ENCODE measurements at places on chromosomes 3 and 15.

DNA sequence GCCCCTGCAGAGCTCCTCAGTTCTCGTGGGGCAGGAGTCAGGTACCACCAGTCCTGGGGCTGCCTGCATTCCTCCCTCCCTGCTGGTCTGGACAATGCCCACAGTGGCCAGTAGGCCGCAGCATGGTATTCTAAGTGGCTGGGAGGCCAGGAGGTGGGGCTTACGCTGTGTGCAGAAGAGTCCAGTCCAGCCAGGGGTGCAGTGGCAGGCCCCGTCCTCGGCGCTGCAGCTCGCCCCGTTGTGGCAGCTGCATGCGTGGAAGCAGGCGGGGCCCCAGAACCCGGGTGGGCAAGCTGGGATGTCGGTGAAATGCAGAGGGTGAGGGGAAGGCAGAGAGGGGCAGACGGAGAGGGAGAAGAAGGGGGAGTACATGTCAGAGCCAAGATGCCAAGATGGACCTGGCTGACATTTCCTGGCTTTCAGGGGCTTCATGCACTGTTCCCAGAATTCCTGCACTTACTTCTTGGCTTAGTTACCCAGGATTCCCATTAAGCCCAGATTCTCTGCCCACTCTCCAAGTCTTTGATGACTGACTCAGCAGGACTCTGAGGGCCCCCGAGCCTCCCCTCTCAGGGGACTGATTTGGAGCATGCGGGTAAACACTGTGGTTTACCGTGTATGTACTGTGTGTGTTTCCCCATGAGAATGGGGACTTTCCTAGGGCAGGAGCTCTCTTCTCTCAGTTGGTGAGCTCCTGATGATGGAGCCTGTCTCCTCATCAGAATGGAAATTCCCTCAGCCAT is 47.5 kb downstream of the RAB11A start:
- peak; percentile 75 for DNase-seq

DNA sequence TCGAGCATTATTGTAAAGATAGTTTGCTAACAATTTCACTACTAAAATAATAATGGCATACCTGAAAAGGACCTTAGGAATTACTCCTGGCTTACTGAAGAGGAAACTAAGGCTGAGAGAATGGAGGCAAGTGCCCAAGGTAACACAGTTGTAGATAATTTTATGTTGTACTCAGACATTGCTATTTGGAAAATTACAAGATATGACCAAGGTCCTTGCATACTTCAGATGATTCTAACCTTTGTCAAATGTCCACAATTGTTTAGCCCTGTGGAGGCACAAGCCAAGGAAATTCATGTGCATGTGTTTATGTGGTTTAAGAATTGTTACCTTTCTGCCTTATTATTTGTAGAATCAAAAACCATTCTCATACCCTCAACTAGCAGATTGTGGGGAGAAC is 105.7 kb downstream of the TUSC7 start:
- DNase-seq: no peak

GRCh38 chr3:62923066-62923465 is 47.9 kb upstream of the CADPS start:
- no peak for DNase-seq

- no peak for DNase-seq
Observed at GRCh38 chr15:95284933-95285421, 1045.5 kb upstream of the NR2F2 start.

- DNase-seq: no peak
Observed at GRCh38 chr15:97786741-97787140, 173.8 kb upstream of the ARRDC4 start.

- DNase-seq: no peak
Observed at GRCh38 chr15:55281517-55282228, 7.9 kb downstream of the RAB27A start.

GRCh38 chr15:90099072-90099867 is 3.0 kb downstream of the IDH2 start:
- DNase-seq: no peak

DNA sequence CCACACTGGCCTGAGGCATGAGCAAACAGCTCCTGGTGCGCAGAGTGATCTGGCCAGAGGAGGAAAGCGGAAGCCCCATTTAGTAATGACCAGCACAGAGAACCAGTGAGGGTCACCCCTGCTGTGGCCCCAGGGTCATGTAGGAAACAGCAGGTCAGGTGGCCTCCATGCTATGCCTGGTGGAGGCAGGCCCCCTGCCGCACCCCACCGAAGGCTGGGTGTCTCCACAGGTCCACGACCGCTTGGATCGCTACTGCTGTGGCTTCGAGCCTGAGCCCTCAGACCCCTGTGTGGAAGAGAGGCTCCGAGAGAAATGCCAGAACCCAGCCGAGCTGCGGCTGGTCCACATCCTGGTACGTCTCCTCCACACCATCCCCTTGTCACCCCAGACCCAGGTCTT is 52.6 kb downstream of the POMGNT2 start:
- no peak for DNase-seq

- DNase-seq: no peak
Observed at GRCh38 chr15:29024662-29025061, 138.9 kb downstream of the APBA2 start.

- DNase-seq: no peak
Observed at GRCh38 chr15:57196865-57197264, 179.4 kb upstream of the CGNL1 start.

DNA sequence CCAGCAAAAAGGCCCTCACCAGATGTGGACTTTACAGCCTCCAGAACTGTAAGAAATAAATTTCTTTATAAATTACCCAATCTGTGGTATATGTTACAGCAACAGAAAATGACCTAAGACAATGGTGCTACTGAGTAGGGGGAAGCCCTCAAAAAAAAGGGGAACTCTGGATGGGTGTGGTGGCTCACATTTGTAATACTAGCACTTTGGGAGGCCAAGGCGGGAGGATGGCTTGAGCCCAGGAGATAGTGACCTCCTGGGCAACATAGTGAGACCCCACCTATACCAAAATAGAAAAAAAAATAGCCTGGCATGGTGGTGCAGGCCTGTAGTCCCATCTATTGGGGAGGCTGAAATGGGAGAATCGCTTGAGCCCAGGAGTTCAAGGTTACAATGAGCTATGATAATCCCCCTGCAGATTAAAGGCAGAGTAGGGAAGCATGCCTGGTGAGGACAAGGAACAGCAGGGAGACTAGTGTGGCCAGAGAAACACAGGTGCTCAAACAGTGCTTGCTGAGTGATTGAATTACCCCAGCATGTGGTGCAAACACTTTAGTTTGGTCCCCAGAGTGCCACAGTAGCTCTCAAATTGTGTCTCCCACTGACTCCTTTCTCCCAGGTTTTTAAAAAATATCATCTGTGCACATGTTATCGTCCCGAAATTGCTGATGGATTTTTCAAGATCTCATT is 13.9 kb upstream of the USP3 start:
- no peak for DNase-seq

DNA sequence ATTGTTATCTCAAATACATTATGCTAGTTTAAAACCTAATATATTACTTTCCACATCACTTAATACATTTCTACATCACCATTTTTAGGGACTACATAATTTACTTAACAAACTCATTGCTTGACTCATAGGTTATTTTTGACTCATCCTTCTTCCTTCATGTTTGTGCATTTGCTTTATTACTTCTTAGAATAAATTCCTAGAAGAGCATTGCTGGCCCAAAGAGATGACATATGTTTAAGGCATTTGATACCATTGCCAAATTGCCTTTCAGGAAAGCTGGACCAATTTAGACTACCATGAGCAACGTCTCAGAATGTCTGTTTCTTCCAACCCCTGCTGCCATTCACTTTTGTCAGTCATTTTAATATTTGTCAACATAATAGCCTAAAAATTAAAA is 905.8 kb downstream of the IGSF11 start:
- no peak for DNase-seq

DNA sequence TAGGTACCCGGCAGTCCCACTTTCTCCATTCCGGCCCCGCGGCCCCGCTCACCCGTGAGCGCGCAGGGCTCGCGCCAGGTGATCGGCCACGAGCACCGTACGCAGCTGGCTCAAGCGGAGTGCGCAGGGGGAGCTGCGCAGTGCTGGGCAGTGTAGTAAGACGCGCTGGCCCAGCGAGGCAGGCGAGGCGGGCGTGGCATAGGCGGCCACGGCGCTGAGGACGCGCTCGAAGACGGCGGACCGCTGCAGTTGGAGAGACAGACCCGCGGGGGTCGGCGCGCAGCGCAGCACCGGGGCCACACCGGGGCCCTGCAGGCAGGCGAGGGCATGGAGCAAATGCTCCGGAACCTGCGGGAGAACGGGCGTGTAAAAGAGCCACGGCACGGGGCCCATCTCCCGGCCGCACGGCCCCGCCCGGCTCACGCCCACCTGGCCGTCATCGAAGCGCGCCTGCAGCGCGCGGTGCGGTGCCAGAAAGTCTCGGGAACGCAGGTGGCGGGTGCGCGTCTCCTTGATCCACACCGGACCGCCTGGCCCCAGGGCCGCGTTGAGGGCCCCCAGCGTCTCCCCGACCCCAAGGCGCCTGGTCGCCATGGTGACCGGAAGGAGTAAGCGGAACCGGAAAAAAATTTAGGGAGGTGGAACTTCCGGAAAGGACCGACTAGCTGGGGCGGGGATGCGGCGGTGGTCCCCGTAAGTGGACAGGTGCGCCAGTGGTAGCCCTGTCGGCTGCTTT is at the start of gene DALRD3:
Gene DALRD3 (minus strand): TSS at position 610 of the 736 bp plus-strand sequence. CDS start 16 bp downstream, at position 594.
- DNase-seq: peak; percentile 67

GRCh38 chr3:152298393-152299248 is 29.9 kb downstream of the MBNL1 start:
- DNase-seq: peak; percentile 54

DNA sequence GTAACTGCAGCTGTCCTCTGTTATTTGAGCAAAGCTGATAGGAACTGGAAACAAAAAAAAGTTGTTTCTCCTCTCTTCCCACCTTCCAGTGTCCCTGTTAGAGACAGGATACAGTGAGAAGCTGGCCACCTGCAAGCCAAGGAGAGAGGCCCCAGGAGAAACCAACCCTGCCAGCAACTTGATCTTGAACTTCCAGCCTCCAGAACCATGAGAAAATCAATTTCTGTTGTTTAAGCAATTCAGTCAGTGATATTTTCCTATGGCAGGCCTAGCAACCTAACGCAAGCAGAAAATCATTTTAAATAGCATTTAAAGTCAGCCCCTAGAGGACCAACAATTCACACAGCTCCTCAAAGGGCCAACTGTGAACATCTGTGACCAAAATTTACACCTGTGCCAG is 291.3 kb downstream of the OXSM start:
- no peak for DNase-seq

- DNase-seq: peak; percentile 64
Observed at GRCh38 chr15:58546635-58547627, 115.1 kb downstream of the LIPC start.

- no peak for DNase-seq
Observed at GRCh38 chr15:45157974-45158373, 28.2 kb downstream of the DUOX1 start.

DNA sequence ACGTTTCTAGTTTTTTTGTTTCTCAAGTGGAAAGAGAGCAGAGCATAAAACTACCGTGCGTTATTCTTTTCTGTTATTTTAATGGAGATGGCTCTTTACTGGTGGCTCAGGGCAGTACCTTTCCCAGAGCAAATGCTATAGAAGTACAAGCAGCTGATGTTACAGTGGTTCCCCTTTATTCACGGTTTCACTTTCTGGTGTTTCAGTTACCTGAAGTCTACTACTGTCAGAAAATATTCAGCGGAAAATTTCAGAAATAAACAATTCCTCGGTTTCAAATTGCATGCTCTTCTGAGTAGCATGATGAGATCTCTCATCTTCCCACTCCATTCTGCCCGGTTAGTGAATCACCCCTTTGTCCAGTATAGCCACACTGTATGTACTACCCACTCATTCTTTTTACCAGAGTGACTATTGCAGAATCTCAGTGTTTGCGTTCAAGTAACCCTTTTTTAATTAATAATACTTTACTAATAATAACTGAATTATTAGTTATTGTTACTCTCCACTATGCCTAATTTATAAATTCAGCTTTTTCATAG is 597.5 kb upstream of the ROBO2 start:
- DNase-seq: no peak

Measured in ovary (tissue), 10 donors.